ENCODE measurements at places on chromosomes 5 and 9.

DNA sequence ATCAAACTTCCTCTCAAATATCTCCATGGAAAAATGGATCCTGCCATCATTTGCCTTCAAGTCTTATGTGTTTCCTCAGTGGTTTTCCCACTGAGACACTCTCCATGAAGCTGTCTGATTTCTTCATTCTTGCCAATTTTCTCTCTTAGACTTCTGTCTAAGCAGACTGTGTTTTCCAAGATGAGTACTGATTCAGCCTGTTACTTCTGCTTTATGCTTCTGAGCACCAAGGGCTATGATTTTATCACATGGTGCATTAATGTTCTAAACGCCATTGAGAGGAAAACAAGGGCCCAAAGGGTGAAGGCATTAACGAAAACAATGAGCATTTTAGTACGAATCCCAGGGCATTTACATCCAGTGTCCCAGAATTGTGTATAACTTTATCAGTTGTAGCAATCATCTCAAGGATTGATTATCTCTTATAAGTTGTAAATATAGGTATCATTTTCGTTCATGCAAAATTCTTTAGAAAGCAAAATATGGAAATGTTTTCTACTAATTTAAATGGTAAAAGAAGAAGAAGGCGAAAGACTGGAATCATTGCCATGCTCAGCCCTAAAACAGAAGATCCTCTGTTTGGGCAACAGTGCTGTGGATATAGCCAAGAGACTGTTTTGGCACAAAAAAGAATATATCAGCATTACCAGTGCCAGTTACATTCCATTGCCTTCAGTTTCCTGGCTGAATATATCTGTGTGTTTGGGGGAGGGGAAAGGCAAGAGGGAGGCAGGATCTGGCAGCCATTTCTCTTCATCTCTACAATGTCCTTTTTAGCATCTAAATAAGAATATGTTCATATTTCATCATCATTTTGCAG, 537.6 kb downstream of the ANXA1 start:
- no peak for DNase-seq

- DNase-seq = peak; percentile 77
Measured at GRCh38 chr5:1118231-1118698, 6.4 kb upstream of the SLC12A7 start.

GRCh38 chr9:37565661-37566618, 10.2 kb downstream of the FBXO10 start:
- no peak for DNase-seq

DNA sequence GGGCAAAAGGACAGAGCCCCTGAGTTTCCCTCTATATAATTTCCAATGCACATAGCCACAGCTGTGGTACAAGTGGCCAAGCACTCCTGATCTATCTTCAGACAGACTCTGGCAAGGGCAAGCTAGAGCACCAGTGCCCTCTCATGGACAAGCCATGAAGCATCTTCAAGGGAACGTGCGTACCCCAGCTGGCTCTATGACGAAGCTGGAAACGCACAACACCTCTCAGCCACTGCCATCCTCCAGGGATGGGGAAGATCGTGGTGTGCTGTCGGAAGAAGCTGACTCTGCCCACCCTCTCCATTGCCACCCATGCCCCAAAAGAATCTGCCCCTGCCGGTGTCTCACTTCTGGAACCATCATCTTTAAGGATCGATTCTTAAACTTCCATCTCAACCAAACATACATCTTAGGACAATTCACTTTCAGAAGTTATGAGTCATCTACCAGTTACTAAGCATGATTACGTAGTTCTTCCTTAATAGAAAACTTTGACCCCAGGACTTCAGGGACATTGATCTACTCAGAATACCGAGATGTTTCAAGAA, 482.9 kb downstream of the AGTPBP1 start:
- DNase-seq = peak; percentile 87

- DNase-seq = no peak
Measured at GRCh38 chr9:122978601-122979000, 37.8 kb downstream of the RABGAP1 start.

DNA sequence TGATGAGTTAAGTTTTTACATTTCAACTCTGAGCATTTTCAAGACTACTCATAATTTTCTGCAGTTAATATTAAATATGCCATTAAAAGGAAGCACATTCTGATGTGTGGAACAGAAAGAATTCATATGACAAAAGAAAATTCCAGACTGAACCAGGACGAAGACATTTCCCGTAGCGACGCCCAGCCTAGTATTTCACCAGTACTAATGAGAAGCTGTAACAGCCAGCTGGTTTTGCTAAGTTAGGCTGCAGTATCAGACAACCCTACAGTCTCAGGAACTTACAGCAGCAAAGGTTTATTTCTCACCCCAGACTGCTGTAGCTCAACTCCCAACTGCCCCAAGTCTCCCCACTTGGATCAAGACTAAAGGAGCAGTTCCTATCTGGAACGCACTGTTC, 91.6 kb downstream of the TMEM174 start:
- no peak for DNase-seq

DNA sequence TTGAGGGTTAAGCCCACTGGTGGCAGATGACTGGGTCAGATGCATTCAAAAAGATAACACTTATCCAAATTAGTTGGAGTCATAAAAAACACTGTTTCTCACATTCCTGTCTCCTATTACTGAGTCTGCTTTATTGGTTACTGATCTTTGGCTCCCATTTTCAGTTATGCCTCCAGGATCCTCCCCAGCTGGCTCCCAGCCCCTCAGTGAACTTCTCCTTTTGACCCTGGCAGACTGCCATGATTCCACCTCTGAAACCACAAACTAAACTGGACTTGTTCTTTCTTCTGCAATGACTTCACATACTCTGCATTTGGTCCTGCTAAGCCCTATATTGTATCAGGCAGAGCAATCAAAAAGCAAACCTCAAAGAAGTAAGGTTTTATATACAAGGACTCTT, 860.8 kb upstream of the DMAC1 start:
- peak; percentile 46 for DNase-seq

GRCh38 chr5:150562832-150563231, 54.9 kb downstream of the NDST1 start:
- peak; percentile 54 for DNase-seq

DNA sequence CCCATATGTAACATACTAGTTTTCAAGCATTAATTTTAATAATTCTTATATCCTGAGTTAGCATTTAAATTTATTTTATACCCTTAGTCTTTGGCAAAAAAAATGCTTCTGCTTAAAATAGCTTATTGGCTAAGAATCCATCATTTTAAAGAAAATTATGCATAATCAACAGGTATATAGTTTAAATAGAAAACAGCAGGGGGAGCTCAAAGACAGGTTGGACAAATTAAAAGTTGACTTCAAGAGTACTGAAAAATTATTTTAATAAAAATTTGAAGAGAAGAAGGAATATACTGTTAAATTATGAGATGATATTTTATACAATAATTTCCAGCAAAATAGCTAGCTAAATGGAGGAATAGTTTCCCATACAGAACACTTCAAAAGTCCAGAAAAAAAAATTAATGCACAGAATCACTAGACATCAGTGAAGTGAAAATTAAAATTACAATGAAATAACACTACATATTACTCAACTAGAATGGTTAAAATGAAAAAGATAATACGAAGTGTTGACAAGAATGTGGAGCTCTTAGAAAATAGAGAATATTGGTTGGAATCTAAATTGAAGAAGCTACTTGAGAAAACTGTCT, 387.1 kb downstream of the PDE4D start:
- DNase-seq = no peak

- DNase-seq = peak; percentile 36
Measured at GRCh38 chr5:116583085-116583861, 8.7 kb upstream of the SEMA6A start.

- peak; percentile 11 for DNase-seq
Measured at GRCh38 chr5:131386779-131387178, 122.9 kb downstream of the CDC42SE2 start.

DNA sequence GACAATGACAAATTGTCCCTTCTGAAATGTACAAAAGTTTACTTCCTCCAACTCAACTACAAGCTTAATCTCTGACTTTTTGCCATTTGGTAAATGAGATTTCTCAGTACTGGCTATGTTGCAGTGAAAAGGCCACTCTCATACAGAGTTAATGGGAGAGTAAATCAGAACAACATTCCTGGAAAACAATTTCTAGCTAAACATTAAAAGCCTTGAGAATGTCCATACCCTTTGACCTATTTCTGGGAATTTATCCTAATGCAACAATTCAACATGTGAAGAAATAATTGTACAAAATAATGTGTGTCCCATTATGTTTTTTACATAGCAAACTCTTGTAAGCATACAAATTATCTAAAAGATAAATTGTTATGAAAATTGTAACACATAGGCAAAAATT, 56.3 kb upstream of the SPEF2 start:
- no peak for DNase-seq

GRCh38 chr9:75491533-75491932, 398.9 kb upstream of the PCSK5 start:
- DNase-seq = no peak

GRCh38 chr5:157387041-157387563, 72.9 kb upstream of the NIPAL4 start:
- DNase-seq = no peak

DNA sequence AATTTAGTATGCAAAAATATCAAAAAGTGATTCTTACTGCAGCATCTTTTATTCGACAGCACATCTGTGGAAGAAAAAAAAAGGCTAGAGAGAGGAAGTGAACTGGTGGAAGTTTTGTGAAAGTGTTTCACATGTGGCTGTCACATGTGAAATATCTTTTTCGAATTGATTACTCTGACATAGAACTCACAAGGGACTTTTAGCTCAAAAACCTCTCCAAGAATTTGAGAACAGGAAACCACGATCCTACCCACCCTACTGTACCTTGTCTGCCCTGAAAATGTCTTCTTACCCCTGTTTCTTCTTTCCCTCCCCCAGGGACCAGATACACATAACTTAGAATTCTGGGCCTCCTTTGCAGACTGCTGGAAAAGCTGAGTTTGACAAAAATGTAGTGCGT, 106.5 kb upstream of the PRRC1 start:
- no peak for DNase-seq

DNA sequence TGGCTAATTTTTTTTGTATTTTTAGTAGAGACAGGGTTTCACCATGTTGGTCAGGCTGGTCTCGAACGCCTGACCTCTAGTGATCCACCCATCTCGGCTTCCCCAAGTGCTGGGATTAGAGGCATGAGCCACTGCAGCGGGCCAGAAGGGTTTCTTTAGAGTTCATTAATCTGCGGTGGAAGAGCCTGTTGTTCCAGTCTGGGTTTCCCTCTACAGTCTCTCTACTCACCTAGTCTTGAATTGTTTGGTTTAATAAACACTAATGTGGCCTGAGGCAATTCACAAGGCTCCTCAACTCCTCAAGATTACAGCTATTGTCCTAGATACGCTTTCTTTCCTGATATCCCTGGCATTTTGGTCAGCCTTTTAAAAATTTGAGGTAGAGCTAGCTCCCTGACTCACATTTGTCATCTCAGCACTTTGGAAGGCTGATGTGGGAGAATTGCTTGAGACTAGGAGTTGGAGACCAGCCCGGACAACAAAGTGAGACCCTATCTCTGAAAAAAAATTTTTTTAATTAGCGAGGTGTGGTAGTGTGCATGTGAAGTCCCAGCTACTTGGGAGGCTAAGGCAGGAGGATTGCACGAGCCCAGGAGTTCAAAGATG, 4.6 kb upstream of the SAR1B start:
- DNase-seq = no peak

DNA sequence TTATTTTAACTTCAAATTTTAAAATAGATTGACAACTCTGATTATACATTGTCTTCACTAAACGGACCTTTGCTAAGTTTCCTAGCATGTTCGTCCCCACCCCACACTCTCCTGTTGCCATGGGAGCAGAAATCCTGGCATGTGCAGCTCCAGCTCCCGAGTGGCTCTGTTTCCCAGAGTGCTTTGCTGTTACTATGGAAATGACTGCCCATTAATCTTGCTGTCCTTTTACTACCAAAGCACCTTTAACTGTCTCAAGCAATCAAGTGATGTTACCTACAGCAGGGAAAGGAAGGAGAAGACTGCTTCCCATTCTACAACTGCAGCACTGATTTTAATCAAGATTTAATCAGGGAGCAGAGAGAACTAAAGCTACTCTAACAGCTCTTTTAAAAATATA, 212.0 kb upstream of the KIF2A start:
- peak; percentile 17 for DNase-seq

- no peak for DNase-seq
Measured at GRCh38 chr9:114418053-114418452, 30.3 kb upstream of the AKNA start.

DNA sequence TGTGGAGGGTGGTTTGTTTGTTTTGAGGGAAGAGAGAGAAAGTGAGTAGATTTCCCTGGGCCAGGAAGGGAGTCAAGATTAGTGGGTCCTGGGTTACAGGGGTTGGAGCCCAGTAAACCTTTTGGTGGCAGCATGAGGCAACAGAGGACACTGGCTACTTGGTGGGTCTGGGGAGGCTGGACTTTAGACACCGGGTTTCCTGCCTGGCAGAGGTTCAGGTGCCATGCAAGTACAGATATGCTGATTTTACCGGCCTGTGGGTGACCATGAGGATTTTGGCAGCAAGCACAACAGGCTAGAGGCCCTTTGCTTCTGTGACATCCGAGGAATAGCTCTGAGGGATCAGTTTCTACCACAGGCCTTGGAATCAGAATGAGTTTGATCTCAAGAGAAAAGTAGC, 18.9 kb downstream of the MAST4 start:
- DNase-seq = no peak

DNA sequence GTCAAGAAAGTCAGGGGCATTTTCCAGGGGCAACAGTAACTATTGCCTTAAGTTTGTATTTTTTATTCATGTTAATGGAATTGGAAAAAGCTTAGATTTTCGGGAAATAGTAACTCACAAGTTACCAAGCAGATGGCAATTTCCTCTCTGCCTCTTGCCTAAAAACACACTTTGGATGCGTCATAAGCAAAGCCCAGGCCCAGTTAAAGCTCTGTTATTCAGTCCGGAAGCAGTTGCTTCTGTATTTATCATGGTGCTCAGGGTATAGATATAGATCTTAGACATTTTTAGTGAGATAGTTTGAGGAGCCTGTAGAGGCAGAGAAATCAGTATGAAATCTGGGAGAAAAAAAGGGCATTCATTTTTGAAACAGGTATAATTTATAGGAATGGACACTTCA, 260.3 kb upstream of the TNC start:
- no peak for DNase-seq

DNA sequence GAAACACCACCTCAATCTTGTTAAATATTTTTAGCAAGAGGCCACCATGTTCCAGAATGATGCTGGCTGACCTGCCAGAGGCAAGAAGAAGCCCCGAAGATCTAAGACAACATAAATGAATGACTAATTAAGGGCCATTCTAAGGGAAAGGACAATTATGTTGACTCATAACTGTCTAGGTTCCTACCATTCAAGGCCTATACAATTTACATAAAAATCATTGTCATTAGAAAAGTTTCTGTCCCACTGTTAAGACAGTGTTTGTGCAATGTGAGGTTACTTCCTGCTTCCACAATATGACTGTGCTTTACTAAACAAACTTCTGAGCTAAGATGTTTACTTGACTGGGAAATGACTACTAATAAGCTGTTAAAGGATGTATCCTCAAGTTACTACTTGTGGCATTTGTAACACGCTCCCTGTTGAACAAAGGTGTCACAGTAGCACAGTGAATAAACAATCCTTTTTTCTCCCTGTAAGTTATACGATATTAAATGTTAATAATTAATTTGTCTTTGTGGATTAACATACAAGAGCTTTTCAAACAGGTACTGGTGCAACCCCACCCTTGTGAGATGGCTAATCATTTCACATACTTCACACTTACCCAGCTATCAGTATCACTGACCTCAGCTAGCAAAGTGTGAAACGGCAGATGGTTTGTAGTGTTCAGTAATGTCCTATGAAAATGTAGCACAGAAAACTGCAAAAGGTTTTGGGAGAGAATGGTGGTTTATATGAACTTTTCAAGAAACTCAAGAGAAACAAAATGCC, 195.8 kb downstream of the EFNA5 start:
- no peak for DNase-seq

Data from Daoy (cell line).